T follicular helper cell (primary cell): ENCODE measurements at places on chromosomes 13 and 19.
A peak's percentile ranks its signal among the peaks of the same experiment; 100 is the strongest.

- DNase-seq, result no peak
These were observed 862.6 kb downstream of the DIAPH3 start for GRCh38 chr13:59301174-59301567.

GRCh38 chr19:10852098-10852800 is 4.0 kb downstream of the C19orf38 start:
- no peak for DNase-seq

DNA sequence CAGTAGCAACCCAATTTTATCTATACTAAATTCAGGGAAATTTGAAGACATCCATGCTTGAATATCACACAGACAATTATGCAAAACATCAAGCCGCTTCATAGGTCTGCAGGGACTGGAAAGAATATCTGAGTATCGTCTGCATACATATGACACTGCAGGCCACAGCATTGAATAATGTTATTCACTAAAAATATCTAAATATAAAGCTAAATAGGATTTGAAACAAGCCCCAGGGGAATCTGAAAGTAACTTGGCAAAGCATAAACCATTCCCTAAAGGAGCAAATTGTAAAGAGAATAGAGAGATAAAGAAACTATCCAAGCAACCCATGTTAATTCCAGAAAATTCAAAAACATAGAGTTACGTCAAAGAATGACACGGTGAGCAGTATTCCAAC is 1251.0 kb downstream of the PCDH17 start:
- DNase-seq, result no peak

- no peak for DNase-seq
These were observed 8.8 kb upstream of the SULT2B1 start for GRCh38 chr19:48543121-48543710.

GRCh38 chr19:47379381-47379938 is 30.3 kb downstream of the DHX34 start:
- DNase-seq, result no peak

DNA sequence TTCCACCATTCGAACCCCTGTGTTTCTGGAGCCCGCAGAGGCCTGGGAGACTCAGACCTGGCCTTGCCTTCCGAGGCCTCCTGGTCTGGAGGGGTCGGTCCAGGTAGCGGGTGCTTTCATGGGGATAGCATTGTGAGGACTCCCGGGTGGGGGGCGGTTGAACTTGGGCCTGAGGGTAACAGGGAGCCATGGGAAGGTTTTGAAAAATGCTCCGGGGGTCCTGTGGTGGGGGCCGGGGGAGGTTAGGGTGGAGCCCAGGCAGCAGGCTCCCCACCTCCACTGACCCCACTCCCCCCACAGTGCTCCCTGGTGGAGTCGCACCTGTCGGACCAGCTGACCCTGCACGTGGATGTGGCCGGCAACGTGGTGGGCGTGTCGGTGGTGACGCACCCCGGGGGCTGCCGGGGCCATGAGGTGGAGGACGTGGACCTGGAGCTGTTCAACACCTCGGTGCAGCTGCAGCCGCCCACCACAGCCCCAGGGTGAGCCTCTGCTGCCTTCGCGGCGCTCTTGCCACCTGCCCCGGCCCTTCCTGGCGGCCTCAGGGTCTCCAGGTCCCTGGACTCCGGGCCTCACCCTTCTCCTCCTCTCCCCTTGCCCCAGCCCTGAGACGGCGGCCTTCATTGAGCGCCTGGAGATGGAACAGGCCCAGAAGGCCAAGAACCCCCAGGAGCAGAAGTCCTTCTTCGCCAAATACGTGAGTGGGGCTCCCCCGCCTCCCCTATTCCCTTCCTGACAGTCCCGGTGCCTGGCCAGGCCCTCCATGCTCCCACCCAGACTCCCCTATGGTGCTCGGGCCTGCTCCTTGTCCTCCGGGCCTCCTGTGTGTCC is 3.8 kb upstream of the GARIN5A start:
- no peak for DNase-seq

GRCh38 chr13:48500652-48501197 is 32.2 kb downstream of the RCBTB2 start:
- no peak for DNase-seq

DNA sequence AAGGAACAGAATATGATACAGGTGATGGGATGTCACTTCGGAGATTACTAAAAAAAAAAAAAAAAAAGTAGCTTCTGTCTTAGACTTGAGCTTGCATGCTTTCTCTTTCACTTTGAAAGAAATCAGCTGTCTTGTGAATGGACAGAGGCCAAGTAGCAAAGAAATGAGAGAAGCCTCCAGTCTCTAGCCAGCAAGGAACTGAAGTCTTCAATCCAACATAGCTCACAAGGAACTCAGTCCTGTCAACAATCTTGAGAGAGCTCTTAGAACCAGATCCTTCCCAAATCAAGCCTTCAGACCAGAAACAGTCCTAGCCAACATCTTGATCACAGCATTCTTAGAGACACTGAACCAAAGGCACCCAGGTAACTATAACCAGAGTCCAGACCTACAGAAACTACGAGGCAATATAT is 7.7 kb downstream of the N4BP2L2 start:
- no peak for DNase-seq

DNA sequence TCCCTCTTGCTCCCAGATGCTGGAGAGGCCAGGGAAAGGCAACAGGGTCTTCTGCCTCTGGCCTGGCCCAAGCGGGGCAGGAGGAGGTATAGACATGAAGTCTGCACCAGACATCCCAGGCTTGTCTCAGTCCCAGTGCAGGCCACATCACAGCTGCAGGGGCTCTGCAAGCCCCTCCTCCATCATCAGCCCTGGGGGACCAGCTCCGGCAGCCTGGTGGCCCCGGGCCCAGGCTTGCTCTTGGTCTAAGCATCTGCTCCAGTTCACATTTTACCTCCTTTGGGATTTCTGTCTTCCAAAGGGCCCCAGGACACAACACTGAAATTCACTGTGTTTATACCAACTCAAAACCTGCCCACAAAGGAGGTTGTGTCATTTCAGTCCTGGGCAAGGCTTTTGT is 359.4 kb downstream of the ZNF536 start:
- no peak for DNase-seq

- DNase-seq, result no peak
These were observed 699.0 kb downstream of the FGF9 start for GRCh38 chr13:22369840-22370239.

DNA sequence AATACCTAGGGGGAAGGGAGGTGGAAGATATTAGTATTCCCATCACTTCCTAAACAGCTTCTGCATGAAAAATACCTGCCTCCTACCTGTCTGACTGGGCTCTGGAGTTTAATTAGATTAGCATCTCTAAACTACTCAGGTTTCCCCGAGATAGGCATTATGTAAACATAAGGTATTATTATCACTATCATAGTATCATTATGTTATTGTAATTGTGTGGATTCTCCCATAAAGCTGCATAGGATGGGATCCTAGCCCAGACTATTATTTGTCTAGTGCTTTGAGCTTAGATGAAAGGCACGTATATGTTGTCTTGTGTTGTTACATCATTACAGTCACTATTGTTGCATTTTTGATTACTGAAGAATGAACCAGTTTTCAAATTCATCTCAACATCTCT is 115.2 kb upstream of the SOX21 start:
- no peak for DNase-seq

DNA sequence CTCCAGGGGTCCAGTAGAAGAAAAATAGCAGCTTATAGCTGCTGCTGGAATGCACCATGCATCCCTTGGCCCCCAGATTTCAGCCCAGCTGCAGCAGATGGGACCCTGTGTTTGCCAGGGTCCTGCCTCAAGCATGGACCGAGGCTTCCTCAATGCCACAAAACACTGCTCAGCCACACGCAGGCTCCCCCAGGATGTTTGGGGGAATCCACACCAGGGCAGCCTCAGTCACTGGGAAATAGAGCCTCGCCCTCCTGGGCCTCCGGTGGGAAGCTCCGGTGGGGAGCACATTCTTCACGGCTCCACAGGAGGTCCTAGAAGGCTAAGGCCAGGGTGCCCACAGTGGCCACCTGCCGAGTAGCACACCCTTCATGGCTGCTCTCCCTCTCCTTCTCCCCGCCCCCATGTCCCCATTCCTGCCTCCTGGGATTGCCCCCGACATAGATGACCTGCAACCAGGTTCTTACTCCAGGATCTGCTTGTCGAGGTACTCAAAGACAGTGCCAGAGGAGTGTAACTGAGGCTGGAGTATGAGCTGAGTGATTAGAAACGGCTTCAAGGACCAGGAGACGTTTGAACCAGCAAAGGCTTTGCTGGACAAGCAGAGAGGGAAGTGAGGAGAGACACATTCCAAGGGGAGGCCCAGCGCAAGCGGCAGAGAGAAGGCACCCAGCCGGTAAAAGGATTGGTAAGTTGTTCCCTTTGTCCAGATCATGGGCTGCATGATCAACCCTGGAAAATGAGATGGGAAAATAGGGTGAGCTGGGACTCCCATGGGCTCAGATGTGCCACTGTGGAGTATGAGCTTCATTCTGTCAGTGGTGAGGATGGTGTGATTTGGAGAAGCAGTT is 110.7 kb upstream of the UQCRFS1 start:
- DNase-seq, result no peak

DNA sequence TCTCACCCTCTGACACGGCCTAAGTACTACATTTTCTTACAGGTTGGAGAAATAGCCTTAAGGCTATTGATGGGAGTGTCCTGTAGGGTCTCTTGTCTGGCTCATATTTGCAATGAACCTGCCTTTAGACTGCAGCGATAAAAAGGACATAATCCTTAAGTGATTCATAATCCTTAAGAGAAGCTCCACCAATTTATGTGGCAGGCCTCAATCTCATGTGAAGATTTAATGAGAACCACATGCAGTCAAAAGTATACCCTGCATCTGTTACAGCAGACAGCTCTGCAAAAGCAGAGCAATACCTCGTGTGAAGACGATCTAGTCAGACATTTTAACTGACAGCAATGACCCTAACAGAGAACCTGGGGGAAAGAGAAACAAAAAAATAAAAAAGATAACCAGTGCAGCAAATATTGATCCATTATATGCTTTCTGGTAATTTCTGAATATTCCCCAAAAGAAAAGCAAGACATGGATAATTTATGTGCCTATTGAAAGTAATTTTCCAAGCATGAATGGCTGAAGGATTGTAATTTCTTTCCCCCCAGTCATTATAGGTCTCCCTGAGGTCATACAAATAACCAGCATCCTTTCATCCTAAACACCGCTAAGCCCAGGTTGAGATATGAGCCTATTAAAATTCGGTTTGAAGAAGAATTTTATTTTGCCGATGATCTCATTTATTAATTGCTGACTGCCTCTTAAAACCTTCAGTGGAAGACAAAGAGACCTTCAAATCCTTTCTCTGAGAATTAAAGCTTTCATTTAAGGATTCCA is 321.8 kb upstream of the NBEA start:
- DNase-seq, result no peak

DNA sequence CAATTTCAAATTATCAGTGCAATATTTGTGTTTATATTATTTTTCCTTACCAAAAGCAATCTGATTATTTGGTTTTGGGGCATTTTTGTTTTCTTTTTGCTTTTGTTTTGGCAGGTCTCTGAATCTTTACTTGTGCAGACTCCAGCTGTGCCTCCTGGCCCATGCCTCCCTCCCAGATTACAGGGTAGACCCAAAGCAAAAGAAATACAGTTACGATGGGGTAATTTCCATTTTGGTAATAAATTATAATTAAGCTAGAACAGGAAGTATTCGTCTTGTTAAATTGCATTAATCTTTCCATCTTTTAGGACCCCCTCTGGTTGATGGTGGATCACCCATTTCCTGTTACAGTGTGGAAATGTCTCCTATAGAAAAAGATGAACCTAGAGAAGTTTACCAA is 29.2 kb upstream of the MLNR start:
- DNase-seq, result no peak

- DNase-seq, result no peak
These were observed 57.5 kb upstream of the NPAS1 start for GRCh38 chr19:46962030-46962570.

DNA sequence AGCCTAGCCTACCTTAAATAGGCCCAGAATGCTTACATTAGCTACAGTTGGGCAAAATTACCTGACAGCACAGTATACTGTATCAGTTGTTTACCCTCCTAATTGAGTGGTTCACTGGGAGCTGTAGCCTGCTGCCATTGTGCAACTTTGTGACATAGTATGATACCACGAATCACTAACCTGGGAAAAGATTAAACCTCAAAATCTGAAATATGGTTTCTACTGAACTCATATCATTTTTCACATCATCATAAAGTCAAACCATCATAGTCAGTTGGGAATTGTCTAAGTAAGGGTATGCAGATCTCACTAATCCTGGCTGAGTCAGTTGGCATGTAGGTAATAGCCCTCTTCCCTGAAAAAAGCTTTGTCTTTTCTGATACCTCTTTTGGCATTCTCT is 9.2 kb downstream of the PAN3 start:
- DNase-seq, result no peak

- peak; percentile 3 for DNase-seq
These were observed 65.3 kb upstream of the ZNF681 start for GRCh38 chr19:23823952-23824389.

- DNase-seq, result no peak
These were observed at the start of gene PTPRH for GRCh38 chr19:55208880-55209692. TSS of gene PTPRH (minus strand) at chr19:55209501. CDS start at chr19:55209433, 68 bp downstream.

DNA sequence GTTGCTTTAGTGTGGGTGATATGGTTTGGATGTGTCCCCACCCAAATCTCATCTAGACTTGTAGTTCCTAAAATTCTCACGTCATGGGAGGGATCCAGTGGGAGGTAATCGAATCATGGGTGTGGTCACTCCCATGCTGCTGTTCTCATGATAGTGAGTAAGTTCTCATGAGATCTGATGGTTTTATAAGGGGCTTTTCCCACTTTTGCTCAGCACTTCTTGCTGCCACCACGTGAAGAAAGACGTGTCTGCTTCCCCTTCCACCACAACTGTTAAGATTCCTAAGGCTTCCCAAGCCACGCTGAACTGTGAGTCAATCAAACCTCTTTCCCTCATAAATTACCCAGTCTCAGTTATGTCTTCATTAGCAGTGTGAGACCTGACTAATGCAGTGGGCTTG is 26.0 kb downstream of the OR10H4 start:
- no peak for DNase-seq

GRCh38 chr19:49687566-49688316 is 1.7 kb upstream of the ADM5 start:
- DNase-seq, result no peak

DNA sequence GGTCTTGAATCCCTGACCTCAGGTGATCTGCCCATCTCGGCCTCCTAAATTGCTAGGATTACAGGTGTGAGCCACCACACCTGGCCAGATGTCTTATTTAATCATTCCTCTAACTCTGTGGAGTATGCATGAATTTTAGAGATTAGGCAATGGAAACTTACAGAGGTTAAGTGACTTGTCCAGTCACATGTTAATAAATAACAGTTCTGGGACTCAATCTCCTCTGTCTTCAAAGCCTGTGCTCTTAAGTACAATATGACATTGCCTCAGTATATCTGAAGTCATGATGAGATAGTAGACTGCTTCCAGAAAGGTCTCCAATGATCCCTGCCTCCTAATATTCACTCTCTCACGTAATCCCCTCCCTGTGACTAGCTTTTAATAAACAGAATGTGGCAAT is 72.9 kb upstream of the TDRD3 start:
- no peak for DNase-seq

DNA sequence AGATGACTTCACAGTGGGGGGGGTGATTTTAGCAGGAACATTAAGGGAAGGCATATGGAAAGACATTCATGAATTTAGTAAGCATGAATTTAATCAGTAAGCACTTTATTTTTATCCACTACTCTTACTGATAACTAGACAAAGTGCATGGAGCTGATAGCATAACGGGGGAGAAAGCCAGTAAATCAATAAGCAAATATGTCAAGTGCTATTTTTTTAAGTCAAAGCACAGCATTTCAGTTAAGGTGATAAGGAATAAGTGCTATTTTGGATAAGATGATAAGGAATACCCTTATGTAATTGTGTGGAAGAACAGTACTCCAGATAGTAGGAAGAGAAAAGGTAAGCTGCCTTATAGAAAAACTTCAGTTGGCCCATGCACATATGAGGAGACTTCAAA is 19.4 kb downstream of the UFM1 start:
- DNase-seq, result no peak
